Stimulated activated CD8-positive, alpha-beta memory T cell treated with anti-CD3 and anti-CD28 coated beads, Interleukin-4, amount 100 ng/mL, for 1 hour (primary cell): ENCODE measurements at places on chromosomes 12 and 14.

- DNase-seq: no peak
Observed at GRCh38 chr12:127767656-127768055, 499.3 kb upstream of the TMEM132C start.

- DNase-seq: no peak
Observed at GRCh38 chr12:76143343-76144244, 59.1 kb upstream of the NAP1L1 start.

DNA sequence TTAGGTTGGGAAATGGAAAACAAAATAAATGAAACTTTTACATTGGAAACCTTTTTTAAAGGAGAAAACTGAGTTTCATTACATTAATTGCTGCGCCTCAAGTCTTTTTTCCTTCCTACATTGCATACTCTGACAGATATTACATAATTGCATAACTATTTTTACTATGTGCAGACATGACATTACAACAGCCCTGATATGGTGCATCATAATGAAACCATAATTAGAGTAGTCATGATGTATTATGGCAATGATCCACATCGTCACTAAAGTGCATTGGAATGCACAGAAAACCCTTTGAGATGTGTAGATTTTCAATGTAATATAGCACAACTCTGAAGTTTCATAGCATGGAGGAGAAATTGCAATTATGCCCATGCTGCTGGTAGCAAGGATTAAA, 217.8 kb upstream of the NPAS3 start:
- no peak for DNase-seq

GRCh38 chr14:53285821-53286220, 132.7 kb upstream of the DDHD1 start:
- no peak for DNase-seq

- no peak for DNase-seq
Observed at GRCh38 chr14:61544448-61545330, 150.6 kb upstream of the HIF1A start.

GRCh38 chr12:108643941-108644810, 10.5 kb upstream of the SELPLG start:
- DNase-seq: no peak

GRCh38 chr12:28057856-28058615, 85.5 kb upstream of the PTHLH start:
- DNase-seq: no peak

GRCh38 chr12:28998662-28999120, 150.4 kb upstream of the FAR2 start:
- no peak for DNase-seq

DNA sequence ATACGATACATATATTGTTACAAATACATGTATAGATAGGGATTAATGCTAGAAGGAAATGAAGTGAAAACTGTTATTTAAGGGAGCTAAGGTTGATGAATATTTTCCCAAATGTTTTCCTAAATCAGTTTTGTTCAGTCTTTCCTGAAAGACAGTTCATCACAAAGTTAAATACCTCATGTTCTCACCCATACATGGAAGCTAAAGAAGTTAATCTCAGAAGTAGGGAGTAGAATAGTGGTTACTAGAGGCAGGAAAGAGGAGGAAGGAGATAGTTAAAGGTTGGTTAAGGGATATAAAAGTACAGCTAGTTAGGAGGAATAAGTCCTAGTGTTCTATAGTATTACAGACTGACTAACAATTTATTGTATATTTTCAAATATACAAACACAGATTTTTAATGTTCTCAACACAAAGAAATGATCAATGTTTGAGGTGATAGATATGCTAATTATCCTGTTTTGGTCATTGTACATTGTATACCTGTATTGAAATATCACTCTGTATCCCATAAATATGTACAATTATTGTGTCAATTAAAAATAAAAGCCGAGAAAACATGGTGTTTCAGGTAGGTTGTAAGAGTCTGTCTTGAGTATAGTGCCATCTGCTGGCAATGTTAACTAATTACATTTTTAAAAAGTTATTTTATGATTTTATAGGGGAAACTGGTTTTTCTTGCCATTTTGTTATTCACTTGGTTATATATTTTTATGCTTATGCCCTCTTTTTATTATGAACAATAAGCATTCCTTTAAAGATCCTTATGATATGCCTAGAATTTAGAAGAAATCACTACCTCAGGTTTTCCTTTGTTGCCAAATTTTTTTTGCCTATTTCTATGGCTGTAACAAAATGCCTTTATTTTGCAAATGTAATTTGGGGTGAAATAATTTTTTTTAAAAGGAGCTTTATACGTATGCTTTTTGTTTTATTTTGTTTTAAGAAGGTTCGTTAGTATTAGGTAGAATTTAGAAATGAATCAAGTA, 26.9 kb downstream of the ZDHHC17 start:
- DNase-seq: no peak

GRCh38 chr14:51578853-51579252, 72.9 kb upstream of the FRMD6 start:
- DNase-seq: no peak

DNA sequence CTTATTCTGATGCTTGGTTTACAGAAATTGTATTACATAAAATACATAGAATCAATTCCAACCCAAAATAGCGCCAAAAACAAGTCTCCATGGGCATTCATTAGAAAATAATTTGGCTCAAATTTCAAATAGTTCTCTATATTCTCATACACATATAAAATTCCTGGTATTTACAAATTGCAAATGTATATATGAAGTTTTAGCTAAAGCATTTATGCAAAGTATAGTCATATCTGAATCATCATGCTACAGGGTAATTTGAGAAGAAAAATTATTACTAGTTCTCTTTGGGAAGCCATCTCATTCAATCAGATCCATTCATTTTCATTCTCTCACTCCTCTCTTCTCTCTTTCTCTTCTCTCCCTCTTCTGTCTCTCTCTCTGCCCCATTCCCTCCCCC, 257.8 kb downstream of the DPF3 start:
- DNase-seq: no peak

- no peak for DNase-seq
Observed at GRCh38 chr12:109770861-109771670, 57.4 kb downstream of the FAM222A start.

DNA sequence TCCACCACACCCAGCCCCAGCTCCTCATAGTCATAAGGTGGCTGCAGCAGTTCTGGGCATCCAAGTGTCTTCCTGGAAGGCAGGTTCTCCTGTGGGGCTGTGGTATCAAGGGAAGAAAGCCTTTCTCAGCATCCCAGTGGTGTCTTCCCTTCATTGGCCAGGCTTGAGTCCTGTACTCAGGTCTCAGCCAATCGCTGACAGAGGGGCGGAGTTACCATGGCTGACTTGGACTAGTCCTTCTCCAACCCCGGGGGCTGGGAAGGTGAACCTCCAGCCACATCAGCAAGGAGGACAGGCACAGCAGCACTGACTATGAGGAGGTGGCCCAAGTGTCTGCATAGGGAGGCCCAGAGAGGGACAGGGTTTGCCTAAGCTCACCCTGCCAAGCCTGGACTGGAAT, 64.0 kb upstream of the SLC24A4 start:
- DNase-seq: no peak
